AG08396 (cell line): ENCODE measurements at places on chromosomes 4 and X.

DNA sequence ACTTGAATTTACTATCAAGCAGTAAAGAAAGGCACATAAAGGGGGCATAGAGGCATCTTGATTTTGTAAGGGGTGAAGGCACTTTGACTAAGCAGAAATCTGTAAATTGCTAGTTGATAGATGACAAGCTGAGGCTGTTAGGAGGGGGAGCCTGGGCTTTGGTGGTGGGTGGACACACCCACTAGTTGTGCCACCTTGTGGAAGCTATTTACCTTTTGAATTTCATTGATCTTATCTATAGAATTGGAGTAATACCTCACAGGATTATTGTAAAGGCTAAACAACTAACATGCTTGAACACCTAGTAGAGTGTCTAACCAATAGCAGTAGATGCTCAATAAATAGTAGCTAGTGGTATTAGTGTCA is 142.8 kb upstream of the KCNIP4 start:
- no peak for DNase-seq

DNA sequence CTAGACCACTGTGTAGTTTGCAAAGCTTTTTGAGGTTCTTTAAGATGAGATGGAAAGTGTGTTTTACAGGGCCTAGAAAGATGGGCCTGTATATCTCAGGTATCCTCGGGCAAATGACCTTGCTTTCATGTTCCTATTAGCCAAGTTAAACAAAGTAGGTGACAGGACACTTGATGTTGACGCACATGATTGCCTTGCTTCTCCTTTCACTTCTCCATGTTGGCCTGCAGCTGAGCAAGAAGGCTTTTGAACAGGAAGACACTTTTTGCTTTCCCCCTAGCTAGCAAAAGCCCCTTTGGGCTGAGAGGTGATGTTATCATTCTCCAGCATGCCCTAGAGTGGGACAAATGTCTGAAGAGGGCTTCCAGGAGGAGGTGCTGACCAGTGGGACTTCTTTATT is 202.1 kb downstream of the GPC3 start:
- DNase-seq = no peak

GRCh38 chr4:93568758-93569157 is 259.8 kb upstream of the ATOH1 start:
- DNase-seq = no peak

GRCh38 chr4:61772126-61772525 is 572.0 kb downstream of the ADGRL3 start:
- DNase-seq = no peak

DNA sequence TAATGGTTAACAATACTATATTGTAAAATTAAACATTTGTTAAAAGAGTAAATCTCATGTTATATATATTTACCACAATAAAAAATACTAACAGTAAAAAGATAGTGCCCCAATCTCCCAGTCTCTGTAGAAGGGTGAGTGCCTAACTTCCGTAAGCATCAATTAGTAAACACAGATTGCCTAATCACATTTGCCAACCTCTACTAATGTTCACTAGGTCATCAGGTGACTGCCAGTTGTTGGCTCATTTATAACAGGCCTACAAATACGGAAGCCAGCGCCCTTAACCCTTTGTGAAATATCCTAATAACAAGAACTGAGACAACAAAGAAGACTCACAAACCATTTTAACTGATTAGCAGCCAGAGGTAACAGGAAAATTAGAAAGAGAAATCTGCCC is 345.1 kb downstream of the INPP4B start:
- DNase-seq = no peak

GRCh38 chr4:1554876-1555265 is 129.2 kb downstream of the FAM53A start:
- no peak for DNase-seq

DNA sequence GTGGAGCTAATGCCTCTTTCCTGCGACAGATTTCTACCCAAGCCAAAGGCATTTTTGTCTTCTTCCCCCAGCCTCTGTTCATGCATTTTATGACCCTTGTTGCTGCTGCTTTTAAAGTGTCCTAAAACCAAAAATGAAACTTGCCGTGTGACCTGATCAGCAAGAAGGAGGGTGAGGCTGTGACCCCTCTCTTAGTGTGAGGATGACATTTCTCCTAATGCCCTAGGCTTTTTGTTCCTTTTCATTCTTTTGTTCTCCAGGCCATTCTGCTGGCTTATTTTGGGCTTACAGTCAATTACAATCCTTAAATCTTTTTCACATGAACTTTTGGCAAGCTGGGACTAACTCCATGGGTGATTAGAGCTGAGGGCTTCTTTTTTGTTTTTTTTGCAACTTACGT is 34.4 kb downstream of the PTTG2 start:
- DNase-seq = no peak

DNA sequence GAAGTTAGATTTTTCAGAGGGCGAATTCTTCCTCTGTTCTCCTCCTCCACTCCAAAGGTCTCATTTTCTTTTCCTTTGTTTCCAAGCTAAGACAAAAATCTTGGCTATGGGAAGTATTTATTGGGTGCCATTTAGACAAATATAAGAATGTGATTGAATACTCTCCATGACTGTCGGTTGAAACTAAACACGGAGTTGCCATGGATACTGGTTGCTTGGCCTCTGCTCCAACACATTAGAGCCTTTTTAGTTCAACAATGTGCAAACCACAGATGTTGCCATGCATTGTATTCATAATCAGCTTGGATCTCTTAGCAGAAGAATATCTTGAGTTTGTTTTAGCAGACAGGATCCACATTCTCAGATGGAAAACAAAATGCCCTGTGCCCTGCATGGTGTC is 366.5 kb upstream of the LCORL start:
- DNase-seq = no peak

DNA sequence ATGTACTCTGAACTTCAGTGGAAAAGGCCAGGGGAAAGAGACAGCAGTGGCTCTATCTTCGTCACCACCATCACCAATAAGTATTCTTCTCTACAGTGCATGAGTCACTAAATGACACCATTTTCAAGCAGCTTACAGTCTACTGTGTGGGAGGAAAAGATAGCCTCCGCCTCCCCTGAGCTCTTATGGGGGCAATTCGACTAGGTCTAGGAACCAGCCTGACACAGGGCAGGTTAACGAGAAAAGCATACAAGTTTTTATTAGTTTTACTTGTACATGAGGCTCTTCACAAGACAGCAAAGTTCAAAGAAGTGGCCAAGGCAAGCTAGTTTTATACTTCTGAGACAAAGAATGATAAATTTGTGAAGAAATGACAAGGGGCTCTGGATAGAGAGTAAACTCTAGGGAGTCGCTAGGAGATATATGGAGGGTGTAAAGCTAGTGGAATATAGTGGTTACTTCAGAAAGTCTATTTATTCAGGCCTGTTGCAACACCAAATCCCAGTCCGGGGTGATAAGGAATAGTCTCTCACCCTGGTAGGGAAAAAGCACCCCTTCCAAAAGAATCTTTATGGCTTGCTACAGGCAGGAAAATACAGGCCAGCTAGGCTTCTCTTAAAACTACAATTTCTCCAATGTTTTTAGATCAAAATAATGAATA is 49.7 kb downstream of the SCD5 start:
- DNase-seq = no peak

- DNase-seq = no peak
Measured at GRCh38 chr4:17797808-17798207, 12.7 kb downstream of the DCAF16 start.

DNA sequence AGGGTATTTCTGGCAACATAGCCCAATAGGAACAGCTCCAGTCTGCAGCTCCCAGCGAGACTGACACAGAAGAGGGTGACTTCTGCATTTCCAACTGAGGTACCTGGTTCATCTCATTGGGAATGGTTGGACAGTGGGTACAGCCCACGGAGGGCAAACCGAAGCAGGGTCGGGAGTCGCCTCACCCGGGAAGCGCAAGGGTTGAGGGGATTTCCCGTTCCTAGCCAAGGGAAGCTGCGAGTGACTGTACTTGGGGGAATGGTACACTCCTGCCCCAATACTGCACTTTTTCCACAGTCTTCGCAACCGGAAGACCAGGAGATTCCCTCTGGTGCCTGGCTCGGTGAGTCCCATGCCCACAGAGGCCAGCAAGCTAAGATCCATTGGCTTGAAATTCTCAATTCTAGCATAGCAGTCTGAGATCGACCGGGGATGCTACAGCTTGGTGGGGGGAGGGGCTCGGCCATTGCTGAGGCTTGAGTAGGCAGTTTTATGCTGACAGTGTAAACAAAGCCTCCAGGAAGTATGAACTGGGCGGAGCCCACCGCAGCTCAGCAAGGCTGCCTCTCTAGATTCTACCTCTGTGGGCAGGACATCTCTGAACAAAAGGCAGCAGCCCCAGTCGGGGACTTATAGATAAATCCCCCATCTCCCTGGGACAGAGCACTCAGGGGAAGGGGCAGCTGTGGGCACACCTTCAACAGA is 14.0 kb upstream of the ADAD1 start:
- DNase-seq = no peak

DNA sequence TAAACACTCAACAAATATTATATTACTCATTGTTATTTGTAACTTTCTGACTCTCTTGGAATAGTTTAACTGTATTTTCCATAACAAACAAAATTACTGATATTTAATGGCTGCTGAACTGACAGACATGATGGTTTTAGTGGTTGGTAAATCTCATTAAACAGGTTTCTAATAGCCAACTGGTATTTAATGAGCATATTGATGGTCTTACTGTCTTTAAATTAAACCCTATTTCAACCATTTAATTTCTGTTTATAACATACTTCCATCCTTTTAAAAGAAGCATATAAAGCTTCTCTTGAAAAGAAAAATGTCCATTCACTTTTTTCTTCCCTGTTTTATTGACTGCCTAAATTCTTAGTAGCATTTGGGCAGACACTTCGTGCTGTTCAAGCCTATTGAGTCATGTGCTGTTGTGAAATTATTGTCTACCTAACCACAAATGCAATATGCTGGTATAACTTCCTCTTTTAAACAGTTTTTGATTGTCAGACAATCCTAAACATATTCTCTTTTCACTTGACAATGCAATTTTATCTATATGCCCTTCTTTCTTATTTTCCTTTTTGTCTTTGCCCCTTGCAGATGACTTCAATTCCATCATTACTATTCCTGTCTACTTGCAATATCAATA is 163.9 kb upstream of the SLC7A11 start:
- DNase-seq = peak; percentile 13

DNA sequence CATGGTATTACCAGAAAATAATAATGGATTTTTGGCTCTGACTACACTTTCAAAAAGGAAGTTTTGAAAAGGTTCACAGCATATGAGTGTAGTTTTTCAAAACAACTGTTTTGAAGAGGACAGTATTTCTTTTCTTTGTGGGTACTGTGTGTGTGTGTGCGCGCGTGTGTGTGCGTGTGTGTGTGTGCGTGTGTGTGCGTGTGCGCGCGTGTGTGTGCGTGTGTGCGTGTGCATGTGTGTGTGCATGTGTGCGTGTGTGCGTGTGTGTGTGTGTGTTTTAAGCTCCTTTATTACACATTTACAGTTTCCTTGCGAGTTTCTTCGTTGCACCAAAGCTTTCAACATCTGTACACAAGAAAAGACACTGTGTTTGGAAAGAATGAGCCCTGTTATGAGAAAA is 755.4 kb downstream of the SH3BGRL start:
- DNase-seq = no peak

DNA sequence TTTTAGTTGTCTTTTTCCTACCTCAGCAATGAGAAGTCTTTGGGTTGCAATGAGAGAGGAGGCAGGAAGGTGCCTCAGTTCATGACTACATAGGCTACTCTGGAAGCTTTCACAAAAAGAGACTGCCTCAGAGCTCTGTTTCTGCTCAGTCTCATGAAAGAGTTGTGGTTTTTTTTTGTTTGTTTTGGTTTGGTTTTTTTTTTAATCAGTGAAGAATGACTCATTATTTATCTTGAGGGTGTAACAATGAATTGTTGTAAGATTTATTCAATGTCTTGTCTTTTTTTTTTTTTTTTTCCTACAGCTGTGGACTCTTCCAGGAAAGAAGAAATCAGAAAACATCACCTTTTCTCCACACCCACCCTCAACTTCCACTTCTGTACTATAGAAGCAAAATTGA is 67.5 kb upstream of the CXCL13 start:
- peak; percentile 16 for DNase-seq

DNA sequence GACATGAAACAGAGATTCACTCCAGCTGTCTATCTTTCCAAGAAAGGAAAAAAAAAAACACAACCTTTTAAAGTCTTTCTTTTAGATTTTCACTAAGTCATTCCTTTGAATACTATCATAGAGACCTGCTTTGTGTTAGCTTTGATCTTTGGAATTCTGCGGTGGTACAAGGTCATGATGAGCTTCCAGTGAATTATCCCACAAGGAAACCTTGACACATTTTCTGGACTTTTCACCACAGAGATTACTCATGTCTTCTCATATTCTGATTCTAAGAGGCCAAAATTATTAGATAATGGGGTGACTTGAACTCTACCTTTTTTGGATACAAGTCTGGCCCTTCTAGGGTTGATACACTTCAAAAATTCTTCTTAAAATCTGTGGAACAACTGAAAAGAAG is 201.6 kb downstream of the PACRGL start:
- DNase-seq = no peak

GRCh38 chr4:162727232-162727631 is 439.5 kb downstream of the NAF1 start:
- no peak for DNase-seq

- no peak for DNase-seq
Measured at GRCh38 chr4:103091601-103092223, 7.9 kb downstream of the BDH2 start.

- DNase-seq = peak; percentile 85
Measured at GRCh38 chrX:130120746-130121504, 10.6 kb upstream of the ELF4 start.

DNA sequence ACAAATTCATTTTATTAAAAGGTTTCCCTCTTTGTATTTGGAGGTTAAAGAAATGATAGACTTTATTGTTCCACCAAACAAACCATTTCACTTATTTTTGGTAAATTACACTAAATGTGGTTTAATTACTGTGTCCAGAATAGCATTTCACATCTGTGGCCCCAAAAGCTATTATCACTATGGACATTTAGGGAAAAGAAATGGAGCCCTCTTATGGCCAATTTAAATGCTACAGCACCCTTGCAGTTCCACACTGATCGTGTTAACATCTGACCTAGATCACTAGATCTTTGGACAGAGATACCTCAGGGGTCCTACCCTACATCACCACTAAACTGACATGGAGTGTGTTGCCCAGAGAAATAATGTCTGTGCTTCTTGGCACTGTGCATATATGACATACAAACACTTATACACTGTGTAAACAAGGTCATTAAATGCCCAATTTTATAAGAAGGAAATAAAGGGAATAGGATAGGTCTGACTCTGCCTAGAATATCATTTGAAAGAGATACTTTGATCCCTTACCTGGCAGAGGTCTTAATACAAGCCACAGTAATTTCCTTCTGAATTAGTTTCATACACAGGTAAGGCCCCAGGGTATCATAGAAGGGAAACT is 163.9 kb downstream of the KDR start:
- peak; percentile 26 for DNase-seq

DNA sequence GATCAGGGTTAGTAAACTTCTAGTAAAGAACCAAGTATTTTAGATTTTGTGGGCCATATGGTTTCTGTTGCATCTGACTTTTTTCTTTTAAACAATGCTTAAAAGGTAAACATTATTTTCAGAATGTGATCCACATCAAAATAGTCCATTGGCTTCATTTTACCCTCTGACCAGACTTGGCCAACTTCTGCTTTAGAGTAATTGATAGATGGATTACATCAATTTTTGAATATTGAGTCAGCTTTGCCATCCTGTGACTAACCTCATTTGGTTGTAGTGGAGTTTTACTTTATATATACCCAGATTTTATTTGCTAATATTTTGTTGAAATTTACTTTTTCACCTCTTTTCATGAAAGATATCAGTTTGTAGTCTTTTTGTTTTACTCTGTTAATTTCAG is 559.8 kb downstream of the TLL1 start:
- DNase-seq = no peak

- no peak for DNase-seq
Measured at GRCh38 chrX:17882680-17883079, 21.6 kb upstream of the RAI2 start.
